Inflammatory macrophage treated with lipopolysaccharide for 4 hours (primary cell): ENCODE measurements at places on chromosomes 3 and 15.

GRCh38 chr15:45714590-45715488, 80.0 kb downstream of the SQOR start:
- peak; percentile 44 for DNase-seq

- no peak for DNase-seq
These were observed 123.7 kb upstream of the MCTP2 start for GRCh38 chr15:94107652-94108051.

DNA sequence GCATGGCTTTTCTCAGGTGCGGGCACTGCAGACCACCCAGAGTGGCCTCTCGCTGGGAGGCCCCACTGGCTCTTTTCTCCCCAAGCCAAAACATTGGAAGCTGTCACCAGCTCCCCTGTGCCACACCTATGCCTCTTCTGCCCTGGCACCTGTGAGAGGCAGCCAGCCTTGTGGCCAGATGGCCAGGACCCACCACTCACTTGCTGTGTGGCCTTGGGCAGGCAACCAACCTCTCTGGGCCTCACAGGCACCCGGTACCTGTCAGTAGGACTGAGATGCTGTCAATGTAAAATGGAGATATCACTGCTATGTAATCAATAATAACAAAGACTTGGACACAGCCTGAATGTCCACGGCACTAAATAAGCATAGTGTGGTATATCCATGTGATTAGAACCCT, 36.5 kb downstream of the SRPRB start:
- no peak for DNase-seq

- DNase-seq = no peak
These were observed 33.5 kb downstream of the CHCHD6 start for GRCh38 chr3:126737527-126737926.

GRCh38 chr3:22671848-22672247, 531.3 kb upstream of the UBE2E2 start:
- DNase-seq = no peak

DNA sequence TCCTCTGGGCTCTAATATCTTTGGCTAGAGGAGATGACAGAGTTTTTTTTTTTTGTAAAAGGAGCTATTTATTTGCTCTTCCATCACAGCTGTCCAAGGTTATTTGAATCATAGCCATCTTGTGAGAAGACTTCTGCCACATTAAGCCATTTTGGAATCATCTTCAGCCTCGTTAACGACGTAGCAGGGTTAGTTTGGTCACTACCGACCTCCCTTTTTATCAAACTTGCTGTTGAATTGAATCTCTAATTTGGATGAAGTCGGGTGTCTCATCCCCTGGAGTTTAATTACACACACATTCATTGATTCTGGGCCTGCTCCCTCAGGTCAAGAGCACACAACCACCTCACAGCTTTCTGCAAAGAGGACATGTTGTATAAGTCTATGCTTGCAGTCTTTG, 238.7 kb downstream of the CPNE4 start:
- DNase-seq = no peak

- no peak for DNase-seq
These were observed 13.1 kb upstream of the RAB7A start for GRCh38 chr3:128712848-128713247.

GRCh38 chr3:137641879-137642704, 122.0 kb upstream of the SOX14 start:
- no peak for DNase-seq

GRCh38 chr3:135215516-135215915, 420.5 kb downstream of the EPHB1 start:
- no peak for DNase-seq

- DNase-seq = no peak
These were observed 80.7 kb downstream of the ABI3BP start for GRCh38 chr3:100912571-100912970.

DNA sequence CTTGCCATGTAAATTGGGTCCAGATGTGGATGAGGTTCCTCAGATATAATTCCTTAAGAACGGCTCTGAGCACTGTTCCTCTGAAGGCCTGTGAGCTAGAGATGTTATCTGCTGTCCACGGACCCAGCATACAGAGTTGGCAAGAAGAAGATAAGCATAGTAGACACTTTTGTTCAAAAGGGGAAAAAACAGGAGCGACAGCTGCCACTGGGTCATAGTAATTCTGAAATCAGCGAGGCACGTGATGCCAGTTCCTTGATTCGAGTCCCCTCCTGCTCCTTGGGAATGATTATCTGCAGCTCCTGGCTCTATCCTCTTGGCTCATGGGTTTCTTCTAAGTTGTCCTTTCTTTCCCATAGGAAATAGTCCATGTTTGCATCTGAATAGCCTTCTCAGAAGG, 2.5 kb upstream of the RAB7A start:
- DNase-seq = no peak

GRCh38 chr3:152474585-152474984, 205.9 kb downstream of the MBNL1 start:
- peak; percentile 82 for DNase-seq

- no peak for DNase-seq
These were observed 228.0 kb upstream of the CGNL1 start for GRCh38 chr15:57148262-57148661.

DNA sequence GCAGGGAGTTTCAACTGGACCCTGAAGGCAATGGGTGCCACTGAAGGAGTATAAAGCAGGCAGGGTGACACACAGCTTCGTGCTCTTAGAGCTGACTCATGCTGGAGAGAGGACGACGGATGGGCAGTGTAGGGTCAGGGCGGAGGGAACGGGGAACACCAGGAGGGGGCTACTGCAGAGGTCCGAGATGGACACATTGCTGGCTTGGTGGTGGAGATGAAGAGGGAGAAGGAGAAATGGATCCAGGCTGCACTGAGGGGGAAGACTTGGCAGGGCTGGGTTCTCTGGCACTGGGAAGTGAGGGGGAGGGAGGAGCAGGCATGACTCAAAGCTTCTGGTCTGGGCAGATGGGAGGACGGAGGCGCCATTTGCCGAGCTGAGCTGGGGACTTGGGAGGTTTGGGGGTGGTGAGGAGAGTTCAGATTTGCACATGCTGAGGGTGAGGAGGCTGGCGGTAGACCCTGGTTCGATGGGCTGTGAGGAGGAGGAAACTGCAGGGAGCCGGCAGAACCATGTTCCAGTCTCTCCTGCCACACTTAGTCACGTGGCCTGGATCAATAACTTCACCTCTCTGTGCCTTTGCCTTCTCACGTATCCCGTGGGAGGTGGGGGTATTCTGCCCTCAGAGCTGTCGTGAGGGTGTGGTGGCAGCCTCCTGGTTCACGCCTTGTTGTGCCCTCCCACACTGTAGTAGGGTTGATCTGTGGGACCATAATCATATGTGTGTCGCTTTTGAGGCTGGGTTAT, 4.6 kb upstream of the KCTD6 start:
- DNase-seq = peak; percentile 76

GRCh38 chr3:165643425-165643824, 193.8 kb downstream of the BCHE start:
- DNase-seq = no peak

- no peak for DNase-seq
These were observed 69.1 kb downstream of the PROS1 start for GRCh38 chr3:93904568-93904967.

GRCh38 chr3:45693941-45694521, 4.8 kb downstream of the SACM1L start:
- DNase-seq = no peak

GRCh38 chr3:189084620-189085019, 87.2 kb upstream of the TPRG1 start:
- peak; percentile 9 for DNase-seq

GRCh38 chr15:95825671-95826411, 504.7 kb upstream of the NR2F2 start:
- DNase-seq = no peak

- no peak for DNase-seq
These were observed 68.9 kb downstream of the SMAD3 start for GRCh38 chr15:67134067-67134838.

GRCh38 chr15:55917881-55918296, 75.5 kb downstream of the NEDD4 start:
- DNase-seq = peak; percentile 28

- DNase-seq = no peak
These were observed 3.3 kb upstream of the TIPIN start for GRCh38 chr15:66359740-66360139.

DNA sequence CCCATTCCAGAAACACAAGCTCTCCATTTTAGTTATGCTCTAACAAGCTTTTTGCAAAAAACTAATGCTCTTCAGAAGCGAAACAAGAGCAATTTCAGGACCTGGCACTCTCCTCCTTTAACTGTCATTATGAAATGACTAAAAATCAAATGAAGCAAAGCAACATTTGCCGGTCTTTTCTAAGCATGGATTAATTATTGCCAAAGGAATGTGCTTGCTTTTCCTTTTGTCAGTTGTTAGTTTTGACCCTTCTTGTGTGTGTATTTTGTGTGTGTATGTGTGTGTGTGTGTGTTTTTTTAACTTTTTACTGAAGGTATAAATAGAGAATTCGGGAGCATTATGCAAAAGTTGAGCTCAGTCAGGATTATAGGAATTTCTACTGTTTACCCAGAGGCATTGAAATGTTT, 509.1 kb downstream of the TUSC7 start:
- no peak for DNase-seq

DNA sequence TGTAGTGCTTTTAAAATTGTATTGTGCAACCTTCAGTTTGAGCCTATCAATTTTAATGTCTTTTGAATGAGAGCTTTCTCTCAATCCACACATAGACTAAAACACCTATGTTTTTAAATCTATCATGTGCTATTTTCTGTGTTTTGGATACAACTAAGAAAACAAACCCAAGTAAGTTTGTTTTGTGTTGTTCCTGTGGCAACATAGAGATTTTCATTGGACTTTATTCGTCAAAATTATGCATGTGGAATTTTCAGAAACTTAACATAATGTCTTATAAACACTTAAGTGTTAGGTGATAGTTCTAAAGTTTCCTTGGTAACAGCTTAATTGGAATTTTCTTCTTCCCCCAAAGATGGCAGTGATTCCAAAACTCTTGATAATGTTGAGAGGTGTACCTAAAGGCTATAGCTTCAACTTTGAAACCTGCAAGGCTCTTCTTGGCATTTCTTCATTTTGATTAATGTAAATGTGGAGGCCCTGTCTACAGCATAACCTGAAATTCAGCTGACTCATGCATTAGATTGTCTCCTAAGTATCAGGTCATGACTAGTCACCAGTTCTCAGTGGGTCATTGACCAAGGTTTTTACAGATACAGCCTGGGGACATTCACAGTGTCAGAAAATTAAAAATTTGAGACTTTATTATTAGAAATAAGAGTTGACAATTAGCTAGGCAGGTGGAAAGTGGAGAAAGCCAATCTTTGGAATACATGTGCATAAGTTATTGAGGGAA, 44.4 kb downstream of the COL6A5 start:
- DNase-seq = no peak

DNA sequence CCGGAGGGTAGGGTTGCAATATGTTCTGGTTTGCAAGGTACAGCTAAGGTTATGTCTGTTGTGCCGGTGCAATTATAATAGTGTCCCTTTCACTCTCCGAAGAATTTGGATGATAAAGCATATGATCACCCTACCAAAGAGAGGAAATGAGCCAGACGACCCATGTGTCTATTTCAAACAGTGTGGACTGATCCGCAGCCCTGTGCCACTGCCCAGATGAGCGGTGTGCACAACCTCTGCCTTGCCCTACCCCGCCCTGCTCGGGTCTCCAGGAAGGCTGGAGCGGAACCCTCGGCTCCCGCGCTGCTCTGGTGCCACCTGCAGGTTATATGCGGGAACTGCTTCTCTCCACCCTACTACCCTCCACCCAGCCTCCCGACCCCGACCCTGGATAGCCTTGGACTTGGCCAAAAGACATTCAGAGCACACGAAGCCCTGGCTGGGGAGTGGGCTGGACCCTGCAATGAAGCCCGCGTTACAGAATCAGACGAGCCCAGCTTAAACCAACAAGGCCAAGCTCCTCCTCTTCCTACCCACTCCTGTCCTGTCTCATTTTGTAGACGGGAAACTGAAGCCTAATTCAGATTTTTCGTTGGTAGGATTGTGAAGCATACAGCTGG, 68.4 kb upstream of the CHRNB4 start:
- DNase-seq = peak; percentile 39

- DNase-seq = no peak
These were observed 72.4 kb downstream of the TBC1D2B start for GRCh38 chr15:78004919-78005634.

- no peak for DNase-seq
These were observed 11.0 kb upstream of the CAMKV start for GRCh38 chr3:49880581-49881315.

DNA sequence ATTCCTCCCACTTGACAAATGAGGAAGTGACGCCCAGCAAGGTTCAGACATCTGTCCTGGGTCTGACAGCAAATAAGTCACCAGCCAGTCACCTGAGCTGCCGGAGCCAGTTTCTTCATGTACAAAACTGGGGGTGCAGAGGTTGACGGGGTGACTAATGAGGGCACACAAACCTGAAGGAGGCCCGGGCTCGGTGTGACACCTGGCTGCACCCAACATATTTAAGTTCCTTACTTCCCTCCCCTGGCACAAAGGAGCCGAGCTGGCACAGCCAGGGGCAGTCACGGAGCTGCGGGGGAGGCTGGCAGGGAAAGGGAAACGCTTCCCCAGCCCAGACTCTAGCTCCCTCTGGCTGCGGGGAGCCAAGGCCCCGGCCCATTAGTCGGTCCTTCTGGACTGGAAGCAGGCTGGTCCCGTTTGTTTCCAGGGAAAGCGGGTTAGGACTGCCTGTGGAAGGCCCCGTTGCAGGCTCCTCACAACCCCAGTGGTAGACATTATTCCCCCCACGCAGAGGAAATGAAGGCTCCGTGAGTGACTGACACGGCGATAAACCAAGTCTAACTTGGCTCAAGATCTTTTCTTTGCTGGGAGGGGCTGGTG, 2.3 kb downstream of the FBXL22 start:
- DNase-seq = peak; percentile 66

GRCh38 chr3:8371960-8372463, 129.6 kb upstream of the LMCD1 start:
- DNase-seq = no peak

GRCh38 chr3:33145221-33145900, 31.5 kb downstream of the CRTAP start:
- peak; percentile 38 for DNase-seq
